ENCODE measurements at places on chromosomes 5 and 9.

DNA sequence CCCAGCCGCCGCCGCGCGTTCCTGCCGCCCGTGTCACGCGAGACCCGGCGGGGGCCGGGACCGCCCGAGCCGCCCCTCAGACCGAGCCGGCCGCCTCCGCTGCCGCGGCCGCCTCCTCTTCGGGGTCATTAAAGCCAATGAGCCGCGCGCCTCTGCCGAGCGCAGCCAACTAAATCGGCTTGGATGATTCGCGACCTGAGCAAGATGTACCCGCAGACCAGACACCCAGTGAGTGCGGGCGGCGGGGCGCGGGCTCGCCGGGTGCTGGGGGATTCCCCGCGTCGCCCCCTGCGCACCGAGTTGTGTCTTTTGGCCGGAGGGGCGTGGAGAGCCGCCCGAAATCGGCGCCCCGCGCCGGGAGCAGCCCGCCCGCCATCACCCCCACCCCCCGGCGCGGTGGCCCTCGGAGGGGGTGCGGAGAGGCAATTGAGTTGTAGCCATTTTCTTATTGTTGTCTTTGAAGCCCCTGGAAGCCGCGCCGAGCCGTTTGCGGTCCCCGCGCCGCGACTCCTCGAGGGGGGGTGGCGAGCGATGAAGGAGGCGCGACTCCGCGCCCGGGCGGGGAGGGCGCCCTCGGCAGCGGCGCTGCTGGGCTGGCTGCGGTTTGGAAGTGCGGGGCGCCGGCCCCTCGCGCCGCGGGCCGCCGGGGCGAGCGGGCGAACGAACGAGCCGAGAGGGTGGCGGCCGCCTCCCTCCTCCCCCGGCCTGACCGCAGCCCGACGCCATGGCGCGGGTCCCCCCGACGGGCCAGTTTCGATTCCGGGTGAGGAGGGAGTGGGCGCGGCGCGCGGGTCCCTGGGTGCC lies 1.0 kb downstream of the TLE4 start:
- DNase-seq: no peak

DNA sequence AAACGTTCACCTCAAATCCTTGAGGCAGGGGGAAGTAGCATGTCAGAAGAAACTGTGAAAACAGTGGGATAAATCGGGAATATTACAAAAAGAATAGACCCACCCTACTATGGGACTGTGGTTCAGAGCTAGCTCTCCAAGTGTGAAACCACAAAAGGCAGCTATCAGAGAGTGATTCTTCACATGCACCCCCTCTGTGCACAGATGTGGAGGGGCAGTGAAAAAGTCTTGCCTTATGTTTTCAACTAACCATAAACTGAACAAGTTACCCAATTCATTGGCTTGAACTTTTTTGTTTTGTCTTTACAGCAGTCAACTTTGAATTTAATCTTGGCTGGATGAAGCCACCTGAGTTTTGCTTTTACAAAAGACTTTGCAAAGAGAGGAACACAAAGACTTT lies 98.8 kb upstream of the NR4A3 start:
- DNase-seq: no peak

GRCh38 chr9:117412006-117412715 lies 2.7 kb downstream of the ASTN2 start:
- no peak for DNase-seq

GRCh38 chr5:14373685-14374084 lies 207.9 kb upstream of the OTULINL start:
- no peak for DNase-seq

GRCh38 chr9:92761686-92762085 lies 2.9 kb downstream of the BICD2 start:
- no peak for DNase-seq

DNA sequence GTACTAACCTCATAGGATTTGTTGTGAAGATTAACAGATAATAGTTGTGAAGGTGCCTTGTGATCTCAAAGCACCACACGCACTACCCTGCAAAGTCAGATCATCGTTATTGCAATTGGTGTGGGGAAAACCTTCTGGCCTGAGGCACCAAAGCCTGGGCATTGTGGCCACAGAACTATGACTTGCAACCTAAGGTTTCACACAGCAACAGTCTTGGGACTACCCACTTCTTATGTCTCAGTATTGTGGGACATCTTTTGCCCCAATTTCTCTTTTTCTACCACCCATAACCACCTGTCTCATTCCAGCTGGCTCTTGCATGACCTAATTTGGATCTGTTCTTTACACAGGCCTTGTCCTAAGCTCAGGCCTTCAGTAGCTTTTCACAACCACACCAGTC lies 247.8 kb upstream of the NR4A3 start:
- no peak for DNase-seq

- no peak for DNase-seq
Measured at GRCh38 chr5:53480416-53481158, at the start of gene FST. Gene FST, plus strand, starts transcription at chr5:53480629. Its CDS starts 163 bp downstream, at chr5:53480792.

DNA sequence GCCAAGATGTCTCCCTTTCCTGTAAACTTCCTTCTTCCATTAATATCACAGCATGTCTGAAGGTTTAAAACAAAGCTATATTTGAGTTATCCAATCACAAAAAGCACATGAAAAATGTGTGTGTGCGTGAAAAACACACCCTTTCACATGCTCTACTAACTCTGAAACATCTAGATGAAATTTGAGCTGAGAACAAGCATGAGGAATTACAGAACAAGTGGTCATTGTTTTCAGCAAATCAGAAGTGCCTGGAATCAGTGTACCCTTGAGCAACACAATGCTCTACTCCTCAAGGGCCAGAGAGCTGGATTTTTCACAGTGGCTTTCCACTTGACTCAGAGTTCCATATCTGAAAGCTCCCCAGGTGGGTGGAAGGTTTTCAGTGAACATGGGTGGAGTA lies 255.9 kb downstream of the PSAT1 start:
- no peak for DNase-seq

- DNase-seq: no peak
Measured at GRCh38 chr9:38732885-38733284, 13.0 kb upstream of the FAM240B start.

DNA sequence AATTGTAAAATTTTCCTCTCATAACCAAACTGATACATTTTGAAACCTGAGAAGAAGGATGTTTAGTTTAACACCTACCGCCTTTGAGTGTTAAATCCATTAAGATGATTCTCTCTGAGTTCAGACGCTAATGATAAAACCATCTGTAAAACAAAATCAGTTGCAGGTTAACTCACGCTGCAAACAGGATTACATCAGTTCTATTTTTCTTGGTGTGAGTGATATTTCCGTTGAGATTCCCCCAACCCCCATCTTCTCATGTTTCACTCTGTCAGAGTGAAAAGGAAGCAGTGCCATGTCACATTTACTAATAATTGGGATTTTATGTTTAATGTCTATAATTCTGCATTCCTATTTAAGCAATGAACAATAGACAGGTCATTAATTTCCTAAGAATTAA lies 146.5 kb downstream of the FANCC start:
- no peak for DNase-seq

DNA sequence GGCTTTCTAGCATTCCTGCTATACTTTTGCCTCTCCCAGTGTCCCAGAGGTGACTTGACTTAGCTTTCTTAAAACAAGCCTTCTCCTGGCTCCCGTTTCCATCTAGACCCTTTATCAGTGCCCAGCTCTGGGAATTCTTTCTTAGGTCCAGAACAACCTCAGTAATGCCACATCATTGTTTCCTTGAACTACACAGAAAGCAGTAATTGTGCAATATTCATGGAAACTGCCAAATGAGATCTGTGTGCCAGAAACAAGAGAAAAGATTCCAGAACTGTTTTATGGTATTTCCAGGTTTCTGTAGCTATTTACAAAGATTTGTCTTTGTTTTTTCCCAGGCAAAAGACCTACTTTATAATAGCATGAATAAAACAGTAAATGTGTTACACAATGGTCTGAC lies 391.3 kb downstream of the SLCO4C1 start:
- no peak for DNase-seq

DNA sequence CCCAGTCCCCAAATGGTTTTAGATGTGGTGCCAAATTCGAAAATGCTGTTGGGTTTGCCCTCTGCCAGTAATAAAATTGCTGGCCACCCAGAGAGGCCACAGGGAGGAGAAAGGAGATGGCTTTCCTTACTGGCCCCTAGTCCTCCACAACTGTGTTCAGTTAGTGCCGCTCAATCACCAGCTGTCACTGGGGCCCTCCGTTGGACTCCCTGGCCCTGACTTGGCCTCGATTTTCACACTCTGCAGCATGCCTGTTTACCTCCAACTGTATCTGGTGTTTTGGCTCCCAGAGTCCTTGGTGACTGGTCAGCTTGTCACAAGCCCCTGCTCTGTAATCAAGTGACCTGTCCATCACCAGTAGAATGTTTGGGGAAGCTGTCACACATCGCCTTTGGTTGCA lies 97.8 kb downstream of the PAPPA start:
- DNase-seq: no peak
